ENCODE measurements at places on chromosomes 16 and 17. TPM values are rescaled to one million over a fixed set of nuclear protein-coding genes. Genes with fewer than 3 reads are reported as not detected.

The ACE gene
- 4.5 TPM for total RNA-seq

The IGFALS gene
- total RNA-seq, result 0.56 TPM

The HOXB5 gene
- not detected for total RNA-seq

GRCh38 chr17:50684612-50685333 lies 22.9 kb downstream of the ANKRD40 start:
- no peaks in the 10 kb centered on the region for H3K4me1 ChIP-seq
- no peak overlapping the region for H3K4me3 ChIP-seq
- no peak overlapping the region for H3K27ac ChIP-seq
- H3K36me3 ChIP-seq, result no peaks in the 10 kb centered on the region
- H3K27me3 ChIP-seq, result no peaks in the 10 kb centered on the region

DNA sequence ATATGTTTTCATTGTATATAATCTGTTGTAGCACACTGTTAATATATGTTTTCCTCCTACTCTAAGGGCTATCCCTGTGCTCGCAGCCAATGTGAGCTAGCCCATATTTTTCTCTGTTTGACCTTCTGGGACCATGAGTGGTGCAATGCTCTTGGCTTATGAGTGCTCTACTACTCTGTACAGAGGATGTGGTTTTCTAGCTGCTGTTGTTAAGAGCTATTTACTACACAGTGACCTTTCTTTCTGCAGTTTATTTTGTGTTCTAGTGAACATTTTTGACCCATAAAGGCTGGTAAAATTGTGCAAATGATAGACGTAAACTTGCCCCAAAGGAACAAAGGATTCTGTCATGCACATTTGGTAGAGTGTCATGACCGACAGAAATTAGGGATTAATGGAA lies 84.1 kb upstream of the CPHXL start:
- no peaks in the 10 kb centered on the region for H3K36me3 ChIP-seq
- DNase-seq, result no peak
- H3K4me1 ChIP-seq, result no peaks in the 10 kb centered on the region
- H3K27ac ChIP-seq, result no peak overlapping the region
- no peak overlapping the region for H3K4me3 ChIP-seq

DNA sequence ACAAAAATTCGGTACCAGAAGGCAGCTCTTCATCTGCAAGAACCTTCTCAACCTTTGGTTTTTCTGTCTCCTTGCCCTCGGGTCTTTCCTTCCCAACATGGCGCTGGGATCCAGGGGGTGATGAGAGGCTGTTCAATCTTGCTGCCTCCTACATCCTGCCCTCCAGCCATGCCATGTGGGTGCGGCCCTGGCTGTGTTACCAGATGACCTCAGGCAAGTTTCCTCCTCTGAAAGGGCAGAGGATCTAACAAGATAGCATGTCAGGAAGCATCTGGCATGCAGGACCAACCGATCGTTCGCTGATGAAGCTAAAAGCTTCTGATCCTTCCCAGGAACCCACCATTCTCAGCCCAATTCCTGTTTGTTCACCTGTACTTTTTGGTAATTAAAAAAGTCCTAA lies 36.8 kb upstream of the BCAR1 start:
- peaks cover 3% of the 10 kb centered on the region for H3K4me1 ChIP-seq
- H3K27me3 ChIP-seq, result no peaks in the 10 kb centered on the region
- peaks cover 2% of the 10 kb centered on the region for H3K36me3 ChIP-seq
- no peak for DNase-seq

DNA sequence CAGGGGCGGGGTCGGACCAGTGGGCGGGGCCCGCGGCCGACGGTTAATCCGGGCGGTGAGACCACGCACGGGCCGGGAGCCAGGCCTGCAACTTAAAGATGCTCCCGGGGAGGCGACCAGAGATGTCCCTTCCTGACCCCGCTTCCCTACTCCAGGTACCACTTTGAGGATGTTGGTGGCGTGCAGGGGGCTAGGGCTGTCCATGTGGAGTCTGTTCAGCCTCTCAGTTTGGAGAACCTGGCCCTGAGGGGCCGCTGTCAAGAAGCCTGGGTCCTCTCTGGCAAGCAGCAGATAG lies 580 bp downstream of the RANGRF start:
- H3K27ac ChIP-seq, result peak overlapping the region; percentile 90
- no peaks in the 10 kb centered on the region for H3K27me3 ChIP-seq
- peak overlapping the region; percentile 99 for H3K4me3 ChIP-seq

GRCh38 chr17:44989552-44990138 lies 21.5 kb upstream of the C1QL1 start:
- H3K27ac ChIP-seq, result no peak overlapping the region
- no peak for DNase-seq

DNA sequence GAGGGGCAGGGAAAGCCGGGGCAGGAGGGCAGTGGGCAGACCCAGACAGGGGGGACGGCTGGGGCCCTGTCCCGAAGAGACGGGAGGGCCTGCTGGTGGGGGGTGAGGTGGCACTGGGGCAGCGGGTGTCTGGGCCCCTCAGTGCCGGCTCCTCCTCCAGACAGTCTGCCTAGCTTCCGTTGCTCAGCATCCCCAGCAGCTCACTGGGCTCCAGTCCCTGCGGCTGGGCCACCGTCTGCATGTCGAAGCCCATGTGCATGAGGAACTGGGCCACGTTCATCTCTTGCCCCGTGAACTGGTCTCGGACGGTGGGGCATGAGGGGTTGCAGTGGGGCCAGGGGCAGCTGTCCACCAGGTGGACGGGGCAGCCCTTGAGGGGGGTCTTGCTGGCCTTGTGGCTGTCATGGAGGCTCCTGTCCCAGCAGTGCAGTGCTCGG lies 5.8 kb upstream of the MYADML2 start:
- H3K27ac ChIP-seq, result no peak overlapping the region
- DNase-seq, result no peak
- H3K4me1 ChIP-seq, result peaks cover 7% of the 10 kb centered on the region
- H3K27me3 ChIP-seq, result no peaks in the 10 kb centered on the region
- H3K36me3 ChIP-seq, result no peaks in the 10 kb centered on the region
- H3K4me3 ChIP-seq, result no peak overlapping the region

DNA sequence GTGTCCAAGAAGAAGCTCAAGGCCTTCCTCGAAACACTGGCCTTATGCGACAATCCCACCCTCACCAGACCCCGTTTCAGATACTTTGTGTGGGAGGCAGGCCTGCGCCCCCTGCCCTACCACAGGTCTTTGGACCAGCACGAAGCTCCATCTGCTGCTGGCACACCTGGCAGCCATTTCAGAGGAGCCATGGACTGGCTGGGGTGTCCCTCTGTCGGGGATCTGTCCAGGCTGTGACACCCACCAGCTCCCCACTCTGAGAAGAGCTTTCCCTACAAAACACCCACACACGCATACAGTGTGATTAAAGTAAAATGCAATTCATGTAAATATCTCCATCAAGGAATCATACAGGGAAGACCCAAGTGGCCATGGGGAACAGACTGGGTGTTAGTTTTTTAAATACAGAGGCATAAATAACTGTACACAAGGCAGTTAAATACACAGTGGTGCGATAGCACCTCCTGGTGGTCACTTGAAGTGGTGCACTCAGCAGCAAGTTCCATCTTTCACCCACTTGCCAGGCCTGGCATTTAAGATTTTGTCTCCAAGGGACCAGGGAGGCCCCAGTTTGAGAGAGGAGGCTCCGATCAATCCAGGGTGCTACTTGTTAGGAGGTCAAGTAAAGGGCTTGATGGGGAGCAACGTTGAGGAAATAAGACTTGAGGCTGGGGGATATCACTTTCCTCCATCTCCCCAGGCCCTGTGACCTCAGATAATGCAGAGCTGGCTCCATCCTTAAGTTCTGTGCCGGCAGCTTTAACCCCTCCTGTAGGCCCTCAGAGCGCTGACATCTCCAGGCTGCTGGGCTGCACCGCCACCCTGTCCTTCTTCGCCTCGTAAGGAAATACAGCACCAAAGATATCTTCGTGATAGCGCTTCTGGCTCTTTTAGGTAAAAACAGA lies 43.6 kb downstream of the NOS2 start:
- peaks cover 21% of the 10 kb centered on the region for H3K27me3 ChIP-seq
- H3K4me1 ChIP-seq, result no peaks in the 10 kb centered on the region
- no peak for DNase-seq

- no peak overlapping the region for H3K4me3 ChIP-seq
- DNase-seq, result no peak
- no peak overlapping the region for H3K27ac ChIP-seq
- no peaks in the 10 kb centered on the region for H3K4me1 ChIP-seq
- no peaks in the 10 kb centered on the region for H3K36me3 ChIP-seq
Observed at GRCh38 chr17:64254755-64255154, 8.3 kb downstream of the TEX2 start.

DNA sequence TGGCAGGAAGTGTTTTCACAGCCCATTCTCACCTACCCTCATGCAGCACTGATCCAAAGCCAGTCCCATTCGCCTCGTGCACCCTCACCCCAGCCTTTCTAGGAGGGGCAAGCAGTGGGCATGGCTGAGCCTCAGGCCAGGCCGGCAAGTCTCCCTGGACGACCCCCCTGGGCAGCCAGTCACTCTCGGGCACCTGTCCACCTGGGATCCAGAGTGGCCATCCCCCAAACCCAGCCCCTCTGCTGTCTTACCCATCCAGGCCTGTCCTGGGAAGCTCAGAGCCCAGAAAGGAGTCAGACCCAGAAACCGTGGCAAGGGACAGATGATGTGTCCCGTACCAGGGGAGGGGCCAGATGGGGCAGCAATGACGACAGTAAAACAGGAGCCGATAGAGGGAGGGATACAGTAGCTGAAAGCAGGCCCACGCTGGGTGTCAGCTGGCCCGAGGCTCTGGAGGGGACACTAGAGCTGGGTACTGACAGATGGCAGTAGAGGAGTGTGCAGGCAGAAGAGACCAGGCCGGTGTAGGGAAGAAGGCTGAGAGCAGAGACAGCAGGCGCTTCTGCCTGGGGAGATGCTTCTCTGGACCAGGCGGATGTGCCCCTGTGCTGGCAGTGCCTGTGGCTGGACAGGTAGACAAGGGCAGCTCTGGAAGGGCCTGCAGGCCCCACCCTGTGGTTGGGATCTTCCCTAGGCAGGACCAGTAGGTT lies 5.8 kb downstream of the CMTM3 start:
- H3K27ac ChIP-seq, result no peak overlapping the region
- H3K27me3 ChIP-seq, result no peaks in the 10 kb centered on the region
- H3K4me1 ChIP-seq, result peaks cover 9% of the 10 kb centered on the region
- no peak for DNase-seq

DNA sequence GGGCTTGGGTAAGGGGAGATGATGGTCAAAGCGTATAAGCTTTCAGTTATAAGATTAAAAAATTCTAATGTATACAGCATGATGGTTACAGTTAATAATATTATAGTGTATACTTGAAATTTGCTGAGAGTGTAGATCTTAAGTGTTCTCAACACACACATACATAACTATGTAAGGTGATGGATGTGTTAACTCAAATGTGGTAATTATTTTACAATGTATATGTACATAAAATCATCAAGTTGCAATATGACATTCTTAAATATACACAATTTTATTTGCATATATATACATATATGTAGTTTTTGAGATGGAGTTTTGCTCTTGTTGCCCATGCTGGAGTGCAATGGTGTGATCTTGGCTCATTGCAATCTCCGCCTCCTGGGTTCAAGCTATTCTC lies 7.2 kb downstream of the ZKSCAN2 start:
- H3K27me3 ChIP-seq, result no peaks in the 10 kb centered on the region
- H3K36me3 ChIP-seq, result peaks cover 3% of the 10 kb centered on the region
- no peak for DNase-seq
- no peak overlapping the region for H3K27ac ChIP-seq
- H3K4me3 ChIP-seq, result no peak overlapping the region

- H3K27ac ChIP-seq, result peak overlapping the region; percentile 61
- H3K36me3 ChIP-seq, result peaks cover 20% of the 10 kb centered on the region
- no peaks in the 10 kb centered on the region for H3K27me3 ChIP-seq
Observed at GRCh38 chr16:3235856-3236669, 1.1 kb upstream of the ZNF200 start.

- no peaks in the 10 kb centered on the region for H3K27me3 ChIP-seq
- H3K4me1 ChIP-seq, result peaks cover 42% of the 10 kb centered on the region
- no peak overlapping the region for H3K27ac ChIP-seq
Observed at GRCh38 chr16:89094880-89095258, 1.2 kb downstream of the ACSF3 start.

- no peaks in the 10 kb centered on the region for H3K27me3 ChIP-seq
- H3K36me3 ChIP-seq, result peaks cover 46% of the 10 kb centered on the region
- DNase-seq, result no peak
- no peak overlapping the region for H3K4me3 ChIP-seq
Observed at GRCh38 chr17:50146230-50146926, 4.1 kb downstream of the PPP1R9B start.

DNA sequence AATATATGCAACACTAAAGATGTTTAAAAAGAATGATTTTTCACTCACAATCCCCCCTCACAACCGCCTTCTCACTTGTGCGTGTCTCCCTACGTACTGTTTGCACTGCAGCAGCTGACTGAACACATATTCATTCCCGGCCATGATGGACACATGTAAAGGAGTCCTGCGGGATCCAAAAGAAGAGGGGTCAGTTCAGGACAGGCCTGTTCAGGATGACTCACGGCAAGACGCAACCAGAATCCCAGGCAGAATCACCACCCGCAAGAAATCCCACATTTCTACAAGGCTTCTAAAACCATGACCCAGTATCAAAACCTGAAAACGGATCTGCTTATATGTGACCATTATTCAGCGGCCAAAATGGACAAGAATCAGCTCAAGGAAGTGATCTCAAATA lies 52.3 kb downstream of the CYB5D2 start:
- H3K4me3 ChIP-seq, result no peak overlapping the region
- no peaks in the 10 kb centered on the region for H3K27me3 ChIP-seq
- no peak overlapping the region for H3K27ac ChIP-seq
- no peaks in the 10 kb centered on the region for H3K4me1 ChIP-seq
- no peak for DNase-seq

GRCh38 chr17:64154717-64155116 lies 24.8 kb upstream of the ERN1 start:
- H3K27ac ChIP-seq, result no peak overlapping the region
- no peak overlapping the region for H3K4me3 ChIP-seq
- no peaks in the 10 kb centered on the region for H3K4me1 ChIP-seq
- H3K27me3 ChIP-seq, result no peaks in the 10 kb centered on the region

DNA sequence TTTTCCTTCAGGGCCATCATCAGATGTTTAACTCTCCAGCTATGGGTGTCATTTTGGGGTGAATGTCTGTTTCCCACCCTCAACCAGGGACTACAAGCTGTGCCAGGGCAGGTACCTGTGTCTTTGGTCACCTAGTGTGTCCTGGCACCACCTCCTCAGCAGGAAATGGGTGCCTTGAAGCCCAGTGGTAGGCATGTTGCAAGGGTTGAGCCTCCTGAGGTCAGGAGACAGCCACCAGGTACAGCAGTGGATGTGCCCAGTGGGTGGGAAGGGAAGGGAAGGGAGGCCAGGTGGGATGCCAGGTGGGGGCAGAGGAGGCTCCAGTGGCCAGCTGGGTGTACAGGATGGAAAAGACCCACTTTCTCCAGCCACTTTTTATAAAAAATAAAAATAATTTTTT lies 25.5 kb upstream of the ADORA2B start:
- H3K27me3 ChIP-seq, result peaks cover 32% of the 10 kb centered on the region
- no peak overlapping the region for H3K27ac ChIP-seq
- H3K36me3 ChIP-seq, result no peaks in the 10 kb centered on the region
- H3K4me3 ChIP-seq, result no peak overlapping the region
- no peaks in the 10 kb centered on the region for H3K4me1 ChIP-seq
- no peak for DNase-seq

GRCh38 chr16:85425074-85425662 lies 188.0 kb upstream of the GSE1 start:
- no peak overlapping the region for H3K27ac ChIP-seq
- H3K36me3 ChIP-seq, result no peaks in the 10 kb centered on the region
- H3K27me3 ChIP-seq, result peaks cover 48% of the 10 kb centered on the region

Data from T-cell (primary cell).